ENCODE measurements at places on chromosomes 2 and 18. TPM values are rescaled to one million over a fixed set of nuclear protein-coding genes. Genes with fewer than 3 reads are reported as not detected.

Gene OR6B3
- total RNA-seq, result not detected

GRCh38 chr18:74175658-74176057 is 27.3 kb downstream of the TIMM21 start:
- no peaks in the 10 kb centered on the region for H3K36me3 ChIP-seq
- no peaks in the 10 kb centered on the region for H3K4me1 ChIP-seq
- H3K27me3 ChIP-seq, result no peaks in the 10 kb centered on the region
- no peak for DNase-seq
- no peak overlapping the region for H3K27ac ChIP-seq
- no peak overlapping the region for H3K4me3 ChIP-seq

Gene SFT2D3
- 7.1 TPM for total RNA-seq

Gene TUBB8B
- total RNA-seq, result not detected

Gene MMADHC
- total RNA-seq, result 101 TPM

Gene AQP12B
- total RNA-seq, result 0.15 TPM

Gene CDH19
- total RNA-seq, result 1.2 TPM

- peaks cover 21% of the 10 kb centered on the region for H3K36me3 ChIP-seq
- H3K4me3 ChIP-seq, result no peak overlapping the region
- H3K27me3 ChIP-seq, result no peaks in the 10 kb centered on the region
- H3K4me1 ChIP-seq, result no peaks in the 10 kb centered on the region
Measured at GRCh38 chr2:106099691-106100090, 94.4 kb downstream of the UXS1 start.

DNA sequence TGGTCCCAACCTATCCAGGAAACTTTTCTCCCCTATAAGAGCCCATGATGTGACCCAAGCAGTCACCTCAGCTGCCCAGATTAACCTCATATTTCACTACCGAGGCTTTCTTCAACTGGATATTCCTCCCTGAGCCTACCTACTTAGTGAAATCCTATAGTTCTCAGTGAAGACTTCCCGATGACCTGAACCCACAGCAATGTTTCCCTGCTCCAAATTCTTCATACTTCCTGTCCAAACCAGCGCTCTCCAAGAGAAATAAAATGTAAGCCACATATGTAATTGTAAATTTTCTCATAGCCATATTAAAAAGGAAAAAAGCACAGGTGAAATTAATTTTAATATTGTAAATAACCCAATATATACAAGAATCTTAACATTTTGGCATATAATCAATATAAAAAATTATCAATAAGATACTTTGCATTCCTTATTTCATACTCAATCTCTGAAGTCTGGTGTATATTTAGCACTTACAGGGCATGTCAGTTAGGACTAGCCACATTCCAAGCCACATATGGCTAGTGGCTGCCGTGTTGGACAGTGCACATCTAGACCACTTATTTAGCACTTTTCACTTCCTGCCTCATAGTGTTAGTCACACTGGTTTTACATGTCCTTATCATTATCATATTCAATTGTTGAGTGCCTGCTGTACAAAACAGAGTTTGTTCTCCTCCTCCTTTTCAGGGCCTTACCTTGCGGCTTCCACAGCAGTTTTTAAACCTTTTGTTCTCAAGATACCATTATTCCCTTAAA is 1.9 kb upstream of the STAT4 start:
- H3K4me3 ChIP-seq, result no peak overlapping the region
- H3K36me3 ChIP-seq, result no peaks in the 10 kb centered on the region
- peaks cover 11% of the 10 kb centered on the region for H3K27me3 ChIP-seq
- H3K4me1 ChIP-seq, result no peaks in the 10 kb centered on the region
- no peak for DNase-seq
- H3K27ac ChIP-seq, result no peak overlapping the region

Gene SKOR2
- not detected for total RNA-seq

Data from lung (tissue), 17 donors.